ENCODE measurements at places on chromosomes 12 and 14.
A peak's percentile ranks its signal among the peaks of the same experiment; 100 is the strongest.

- DNase-seq: peak; percentile 44
Observed at GRCh38 chr14:91387169-91387835, 30.3 kb downstream of the CCDC88C start.

GRCh38 chr14:102902086-102902485 lies 20.4 kb upstream of the AMN start:
- DNase-seq: no peak

DNA sequence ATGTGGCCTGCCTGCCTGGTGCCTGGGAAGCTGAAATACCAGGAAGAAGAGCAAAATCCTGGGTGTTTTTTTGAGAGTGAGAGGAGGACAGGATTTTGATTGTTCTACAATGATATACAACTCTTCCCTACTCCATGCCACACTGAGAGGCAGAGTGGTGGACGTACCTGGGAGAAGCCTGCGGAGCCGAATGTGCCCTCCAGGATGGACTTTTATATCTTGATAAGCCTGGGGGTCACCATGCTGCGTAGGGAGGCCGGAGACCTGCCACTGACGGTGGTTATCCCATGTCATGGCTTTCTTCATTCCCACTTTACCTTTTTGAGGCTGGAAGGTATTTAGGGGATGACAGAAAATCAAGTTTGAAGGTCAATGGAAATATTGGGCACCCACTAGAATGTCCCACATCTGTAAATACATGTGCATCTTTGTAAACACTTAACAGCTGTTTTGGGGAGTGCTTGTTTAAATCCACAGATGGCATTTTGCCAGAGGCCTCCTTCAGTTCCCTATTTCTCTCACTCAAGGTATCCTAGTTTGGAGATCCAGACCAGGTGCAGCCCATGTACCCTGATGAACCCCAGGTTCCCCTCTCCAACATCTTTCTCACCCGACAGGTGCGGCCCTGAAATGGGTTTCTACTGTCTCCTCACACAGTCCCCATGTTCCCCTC lies 1.1 kb upstream of the GLT1D1 start:
- no peak for DNase-seq

- DNase-seq: no peak
Observed at GRCh38 chr14:48582938-48583337, 907.5 kb upstream of the MDGA2 start.

DNA sequence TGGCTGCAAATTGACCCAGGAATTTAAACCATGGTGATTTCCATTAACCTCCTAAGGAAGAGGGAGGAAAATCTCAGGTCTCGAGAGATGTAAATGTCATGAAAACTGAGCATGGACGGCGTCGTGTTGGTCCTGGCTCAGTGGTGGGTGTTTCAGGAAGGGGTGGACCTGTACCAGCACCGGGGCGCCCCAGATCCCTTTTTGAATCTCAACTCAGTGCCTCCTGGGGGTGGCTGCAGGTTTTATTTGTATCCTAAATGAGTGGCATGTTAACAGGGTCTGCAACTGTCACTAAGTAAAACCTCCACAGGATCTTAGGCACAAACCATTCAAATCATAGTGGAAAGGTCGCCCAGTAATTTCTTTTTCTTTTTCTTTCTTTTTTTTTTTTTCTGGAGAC lies 101.3 kb downstream of the ASCL4 start:
- DNase-seq: no peak

GRCh38 chr12:41515953-41516352 lies 327.8 kb downstream of the PDZRN4 start:
- no peak for DNase-seq

GRCh38 chr12:125434936-125435443 lies 369.8 kb downstream of the AACS start:
- no peak for DNase-seq

DNA sequence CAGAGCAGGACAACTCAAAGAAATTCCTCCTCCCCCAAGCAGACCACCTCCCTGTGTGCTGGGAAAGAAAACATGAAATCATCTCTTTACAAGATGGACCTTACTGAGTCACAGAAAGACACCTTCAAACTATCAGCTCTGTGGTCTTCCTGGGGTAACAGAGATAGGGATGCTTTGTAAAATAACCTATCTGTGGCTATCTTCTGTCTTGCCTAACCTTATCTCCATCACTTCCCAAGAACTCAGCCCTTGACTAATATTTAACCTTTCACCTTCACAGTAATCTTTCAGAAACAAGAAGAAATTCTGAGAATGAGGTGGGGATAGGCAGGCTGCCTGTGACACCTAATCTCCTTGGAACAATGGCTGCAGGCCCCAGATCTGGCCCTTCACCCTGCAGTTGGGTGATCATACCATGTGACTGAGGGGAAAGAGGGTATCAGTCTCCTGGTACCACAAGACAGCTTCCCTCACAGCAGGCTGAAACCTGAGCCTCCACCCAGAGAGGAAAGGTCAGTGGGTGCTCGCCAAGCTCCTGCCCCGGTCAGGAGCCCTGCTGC lies 27.4 kb upstream of the CEBPE start:
- DNase-seq: no peak

Measured in DMS153 (cell line).